Stimulated activated CD4-positive, alpha-beta T cell treated with anti-CD3 and anti-CD28 coated beads, Interleukin-1b, Interleukin-23, amount 100 ng/mL, for 1 hour (primary cell): ENCODE measurements at places on chromosomes 6 and 20.

GRCh38 chr20:37590938-37591490 is 63.3 kb upstream of the BLCAP start:
- no peak for DNase-seq

DNA sequence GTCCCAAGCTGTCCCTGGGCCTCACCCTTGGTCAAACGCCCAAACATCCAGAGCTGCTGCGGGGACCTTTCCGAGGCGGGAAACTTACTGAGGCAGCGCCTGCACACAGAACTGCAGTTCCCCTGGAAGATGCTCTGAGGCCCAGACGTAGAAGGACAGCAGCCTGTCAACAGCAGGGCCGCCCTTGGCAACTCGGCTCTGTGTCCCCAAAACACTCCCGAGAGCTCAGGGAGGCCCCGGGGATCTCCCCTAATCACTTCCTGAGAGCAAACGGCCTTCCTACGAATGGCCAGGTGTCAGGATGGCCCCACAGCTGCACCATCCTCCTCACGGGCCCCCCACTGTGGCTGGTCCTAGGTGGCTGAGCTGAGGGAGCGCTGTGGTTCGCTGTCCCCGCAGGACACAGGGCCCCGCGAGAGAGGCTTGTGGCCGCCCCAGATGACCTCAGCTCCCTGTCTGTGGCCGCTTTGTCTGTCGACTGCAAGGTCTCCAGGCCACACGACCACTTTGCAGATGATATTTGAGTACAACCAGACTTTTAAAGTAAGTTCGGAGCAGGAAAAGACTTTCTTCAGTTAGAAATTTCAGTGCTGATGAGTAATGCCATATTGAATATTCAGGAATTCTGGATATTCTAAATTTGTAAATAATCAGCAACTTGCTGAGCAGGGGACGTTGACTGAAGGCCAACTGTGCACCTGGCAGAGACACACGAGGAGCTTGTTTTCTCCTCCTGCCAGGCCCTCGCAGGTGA is 46.0 kb downstream of the DLL1 start:
- no peak for DNase-seq

DNA sequence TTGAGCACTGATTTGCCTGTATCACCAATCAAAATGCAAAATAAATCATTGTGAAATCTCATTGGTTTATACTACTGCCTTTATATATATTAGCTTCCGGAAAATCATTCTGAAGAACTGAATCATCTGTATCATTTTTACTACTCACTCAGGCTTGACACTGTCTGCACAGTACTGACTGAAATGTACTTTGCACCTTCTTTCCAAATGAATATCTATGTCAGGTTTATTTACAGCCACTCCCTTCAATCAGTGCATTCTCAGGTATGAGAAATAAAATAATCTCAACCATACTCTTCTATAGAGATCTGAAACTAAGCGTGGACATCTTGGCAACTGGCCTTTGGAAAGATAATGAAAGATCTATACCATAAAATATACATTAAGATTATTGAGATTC is 2.7 kb downstream of the KHDRBS2 start:
- no peak for DNase-seq

- DNase-seq: no peak
Measured at GRCh38 chr20:22466447-22467171, 117.8 kb downstream of the FOXA2 start.

GRCh38 chr6:11571073-11571472 is 33.5 kb downstream of the TMEM170B start:
- DNase-seq: no peak

- DNase-seq: no peak
Measured at GRCh38 chr20:33709398-33709797, 10.7 kb downstream of the PXMP4 start.

DNA sequence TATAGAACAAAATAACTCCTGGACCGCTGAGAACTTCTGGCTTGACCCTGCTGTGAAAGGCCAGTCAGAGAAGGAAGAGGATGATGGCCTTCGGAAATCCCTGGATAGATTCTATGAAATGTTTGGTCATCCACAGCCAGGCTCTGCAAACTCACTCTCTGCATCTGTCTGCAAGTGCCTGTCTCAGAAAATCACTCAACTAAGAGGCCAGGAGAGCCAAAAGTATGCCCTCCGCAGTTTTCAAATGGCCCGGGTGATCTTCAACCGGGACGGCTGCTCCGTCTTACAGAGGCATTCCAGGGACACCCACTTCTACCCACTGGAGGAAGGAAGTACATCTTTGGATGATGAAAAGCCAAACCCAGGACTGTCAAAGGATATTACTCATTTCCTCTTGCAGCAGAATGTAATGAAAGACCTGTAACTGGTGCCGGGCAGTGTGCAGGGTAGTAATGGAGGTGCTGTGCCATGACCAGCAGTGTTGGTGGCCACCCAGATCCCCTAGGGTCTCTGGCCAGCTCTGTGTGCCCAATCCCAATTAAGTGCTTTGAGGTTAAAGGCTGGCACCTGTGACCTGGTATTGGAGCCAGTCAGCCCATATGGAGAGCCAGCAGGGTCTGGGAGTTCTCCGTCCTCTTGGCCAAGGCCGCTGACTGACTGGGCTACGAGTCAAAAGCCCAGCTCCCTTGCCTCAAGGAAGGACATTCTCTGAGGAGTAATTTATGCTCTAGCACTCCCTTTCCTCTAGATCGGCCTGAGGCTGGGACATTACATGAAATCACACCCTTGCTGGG is 87.1 kb downstream of the TRMT6 start:
- DNase-seq: no peak

GRCh38 chr6:35237476-35237875 is 22.1 kb upstream of the ZNF76 start:
- DNase-seq: no peak

DNA sequence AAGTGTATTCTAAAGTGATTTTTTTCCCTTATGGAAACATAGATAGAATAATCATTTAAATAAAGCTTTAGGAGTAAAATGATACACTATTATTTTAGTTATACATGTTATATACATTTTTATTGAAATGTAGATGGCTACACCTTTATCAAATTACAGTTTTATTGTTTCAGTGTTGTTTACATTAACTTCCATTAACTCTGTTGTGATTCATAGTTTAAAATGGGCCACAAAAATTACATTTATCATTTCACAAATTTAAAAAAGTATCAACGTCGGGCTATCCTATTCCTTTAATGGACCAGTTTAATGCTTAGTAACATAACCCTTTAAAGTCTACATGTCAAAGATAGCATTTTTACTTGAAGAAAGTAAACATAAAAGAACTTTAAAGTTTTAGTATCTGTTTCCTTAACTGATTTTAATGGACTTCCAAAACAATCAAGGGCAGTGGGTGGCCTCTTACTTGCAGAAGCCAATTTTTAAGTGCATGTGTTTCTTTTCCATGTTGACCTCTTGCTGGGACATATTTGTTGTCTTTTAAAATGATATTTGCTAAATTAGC is 47.8 kb upstream of the FLRT3 start:
- no peak for DNase-seq

DNA sequence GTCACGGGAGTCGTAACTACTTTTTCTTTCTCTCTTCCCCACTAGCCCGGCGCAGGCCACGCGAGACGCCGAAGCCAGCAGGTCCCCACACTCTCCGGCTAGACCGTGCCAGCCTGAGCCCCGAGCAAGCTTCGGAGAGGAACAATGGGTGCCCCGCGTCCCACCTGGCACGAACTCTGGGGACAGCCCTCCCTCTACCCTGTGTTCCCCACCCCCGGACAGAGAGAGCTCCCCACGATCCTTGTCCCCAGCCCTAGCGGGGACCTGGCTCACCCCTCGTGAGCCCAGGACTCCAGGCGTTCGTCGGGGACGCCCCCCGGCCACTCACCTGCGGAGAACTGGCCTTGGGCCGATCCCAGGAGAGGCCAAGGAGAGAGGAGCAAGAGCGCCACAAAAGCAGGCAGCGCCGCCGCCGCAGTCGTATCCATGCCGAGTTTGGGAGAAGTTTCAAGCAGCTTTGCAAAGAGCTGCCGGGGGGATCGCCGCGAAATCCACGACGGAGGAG is 416 bp downstream of the PTPRK start:
- peak; percentile 16 for DNase-seq

DNA sequence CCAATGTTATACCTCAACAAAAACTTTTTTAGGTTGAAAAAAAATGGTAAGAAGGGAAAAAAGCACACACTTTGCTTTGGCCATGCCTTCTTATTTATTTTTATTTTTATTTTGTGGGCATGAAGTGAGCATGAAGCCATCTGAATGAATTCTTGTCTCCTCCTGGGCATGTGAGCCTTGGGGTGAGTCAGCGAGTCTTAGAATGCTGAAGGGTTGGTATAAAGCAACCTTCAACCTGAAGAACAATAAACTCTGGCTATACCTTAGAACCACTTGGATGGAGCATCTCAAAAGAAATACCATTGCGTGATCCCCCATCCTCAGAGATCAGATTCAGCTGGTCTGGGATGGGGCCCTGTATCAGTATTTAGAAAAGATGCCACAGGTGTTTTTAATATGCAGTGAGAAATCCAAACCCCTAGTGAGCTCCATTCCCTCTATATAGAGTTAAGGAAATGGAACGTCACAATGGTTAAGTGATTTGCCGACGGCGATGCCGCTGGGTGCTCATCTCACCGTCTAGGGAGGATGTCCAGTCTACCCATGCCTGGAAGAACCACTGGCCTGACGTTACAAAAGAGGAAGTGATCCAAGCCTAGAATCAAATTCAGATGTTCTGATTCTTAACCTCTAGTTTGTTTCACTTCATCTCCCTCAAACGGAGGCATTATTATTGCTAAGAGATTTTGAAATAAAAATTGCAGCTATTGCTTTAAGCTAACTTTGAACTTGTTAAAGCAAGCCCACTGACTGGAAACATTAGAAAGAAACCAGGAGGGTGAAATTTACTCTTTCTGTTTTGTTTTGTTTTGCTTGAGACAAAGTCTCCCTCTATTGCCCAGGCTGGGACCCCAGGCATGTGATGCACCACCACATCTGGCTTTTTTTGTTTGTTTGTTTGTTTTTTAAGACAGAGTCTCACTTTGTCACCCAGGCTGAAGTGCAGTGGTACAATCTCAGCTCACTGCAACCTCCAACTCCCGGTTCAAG is 67.1 kb downstream of the EDN1 start:
- DNase-seq: no peak

- DNase-seq: no peak
Measured at GRCh38 chr6:169115632-169116031, 138.0 kb downstream of the THBS2 start.

GRCh38 chr6:70956451-70957283 is at the start of gene B3GAT2:
Gene B3GAT2, minus strand, starts transcription at chr6:70957060. Its CDS starts 631 bp downstream, at chr6:70956429.
- DNase-seq: no peak

DNA sequence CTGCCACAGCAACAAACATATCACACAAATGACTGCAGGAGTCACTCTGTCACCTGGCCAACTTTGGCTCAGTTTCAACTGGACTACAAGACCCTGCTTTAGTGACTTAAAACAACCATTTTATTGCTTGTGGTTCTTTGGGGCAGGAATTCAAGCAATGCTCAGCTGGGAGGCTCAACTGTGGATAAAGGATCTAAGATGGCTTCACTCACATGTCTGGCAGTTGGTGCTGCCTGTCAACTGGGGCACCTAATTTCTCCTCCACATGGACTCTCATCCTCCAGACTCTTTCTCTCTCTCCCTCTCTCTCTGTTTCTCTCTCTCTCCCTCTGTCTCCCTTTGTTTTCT is 2.8 kb upstream of the EPB41L2 start:
- DNase-seq: no peak

DNA sequence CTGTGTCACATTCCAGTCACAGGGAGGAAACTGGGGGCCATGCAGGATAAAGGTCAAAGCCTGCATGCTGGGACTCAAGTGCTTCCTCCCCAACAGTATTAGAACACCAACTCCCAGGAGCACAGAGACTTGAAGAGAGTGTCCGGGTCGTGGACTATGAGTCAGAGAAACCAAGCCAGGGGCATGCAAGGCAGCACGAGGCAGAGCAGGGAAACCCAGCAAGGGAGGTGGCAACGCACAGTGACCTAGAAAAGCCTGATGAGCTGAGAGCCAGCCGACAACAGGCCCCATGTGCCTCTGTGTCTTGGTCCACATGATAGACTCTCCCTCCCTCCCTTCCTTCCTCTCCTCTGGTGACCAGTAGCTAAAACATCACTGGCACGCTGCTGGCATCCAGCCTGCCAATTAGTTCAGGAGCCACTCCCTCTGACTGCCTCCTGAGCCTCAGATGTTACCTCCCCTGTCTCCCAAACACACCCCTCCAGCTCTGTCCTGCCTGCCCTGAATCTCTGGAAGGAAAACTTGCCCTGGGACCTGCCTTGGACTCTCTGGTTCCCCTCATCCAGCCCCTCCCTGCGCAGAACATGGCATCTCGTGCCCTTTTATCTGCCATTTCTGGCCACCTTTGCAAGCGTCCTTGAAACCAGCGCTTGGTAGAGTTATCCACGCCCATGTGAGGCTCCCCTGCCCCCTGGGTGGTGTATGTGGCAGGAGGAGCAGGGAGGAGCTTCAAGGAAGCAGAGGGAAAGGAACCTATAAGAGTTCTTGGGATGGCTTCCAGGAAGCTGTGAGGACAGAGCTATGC is 16.2 kb upstream of the RNF39 start:
- DNase-seq: no peak

DNA sequence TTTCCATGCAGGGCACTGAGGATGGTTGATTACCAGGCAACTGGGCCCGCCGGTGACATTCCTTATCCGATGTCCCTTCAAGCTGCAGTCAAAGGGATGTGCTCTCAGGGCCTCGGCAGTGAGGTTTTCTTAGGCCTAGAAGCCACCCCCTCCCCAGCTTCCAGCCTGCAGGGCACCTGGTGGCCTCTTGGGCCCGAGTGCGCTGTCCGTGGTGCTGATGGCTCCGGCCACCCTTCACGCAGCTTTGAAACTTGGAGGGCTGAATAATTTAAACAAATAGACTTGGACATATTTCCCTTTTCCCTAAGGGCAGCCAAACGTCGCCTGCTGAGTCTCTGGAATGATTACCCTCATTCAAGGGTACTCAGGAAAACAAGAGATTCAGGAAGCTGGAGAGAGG is 8.9 kb upstream of the MLN start:
- no peak for DNase-seq

GRCh38 chr6:37913210-37913609 is 93.7 kb downstream of the ZFAND3 start:
- DNase-seq: no peak

GRCh38 chr20:51318058-51318949 is 224.2 kb downstream of the NFATC2 start:
- DNase-seq: peak; percentile 39

GRCh38 chr6:49902856-49903255 is 36.5 kb upstream of the CRISP1 start:
- no peak for DNase-seq

GRCh38 chr6:158807515-158808441 is 11.4 kb downstream of the EZR start:
- no peak for DNase-seq

- DNase-seq: no peak
Measured at GRCh38 chr6:166608774-166609173, 18.3 kb downstream of the RPS6KA2 start.

GRCh38 chr20:63536241-63536977 is 767 bp downstream of the PTK6 start:
- DNase-seq: no peak
